Smooth muscle cell of the umbilical artery (primary cell): ENCODE measurements at places on chromosomes 2 and 18. TPM values are rescaled to one million over a fixed set of nuclear protein-coding genes. Genes with fewer than 3 reads are reported as not detected.

The ERMN gene
- under 0.01 and 0.09 TPM in 2 replicates for total RNA-seq

The IL36B gene
- not detected in 2 replicates for total RNA-seq

The HOXD1 gene
- not detected in 2 replicates for total RNA-seq

The NT5C1B gene
- total RNA-seq = not detected in 2 replicates

The CFLAR gene
- 91.2 and 126 TPM in 2 replicates for total RNA-seq

The FSIP2 gene
- 0.05 TPM in 1 of 2 replicates, not detected in the other for total RNA-seq

The TMEM163 gene
- total RNA-seq = not detected in 2 replicates

The NDUFAF7 gene
- total RNA-seq = 17.5 and 18.3 TPM in 2 replicates

The POLE4 gene
- total RNA-seq = 10.1 and 19.3 TPM in 2 replicates

The MZT2B gene
- 66.9 and 144 TPM in 2 replicates for total RNA-seq

The HTR2B gene
- 0.51 and 2.1 TPM in 2 replicates for total RNA-seq

The ZBTB7C gene
- total RNA-seq = not detected in 2 replicates

The CXCR2 gene
- total RNA-seq = not detected in 2 replicates

The KDSR gene
- total RNA-seq = 33.0 and 43.6 TPM in 2 replicates

The RASGRP3 gene
- 0.69 and 1.8 TPM in 2 replicates for total RNA-seq

The CDH19 gene
- total RNA-seq = not detected in 2 replicates

The GALNT3 gene
- total RNA-seq = 1.2 and 5.4 TPM in 2 replicates

The DUSP19 gene
- total RNA-seq = 4.2 and 6.5 TPM in 2 replicates

The MOGAT1 gene
- total RNA-seq = not detected in 2 replicates

The CETN1 gene
- total RNA-seq = not detected in 2 replicates

The IER3IP1 gene
- 22.3 and 24.7 TPM in 2 replicates for total RNA-seq

The APOB gene
- total RNA-seq = under 0.01 TPM in 1 of 2 replicates, not detected in the other

The C2orf81 gene
- 0.30 and 0.78 TPM in 2 replicates for total RNA-seq

The CENPA gene
- total RNA-seq = 0.30 and 4.5 TPM in 2 replicates

The STARD6 gene
- total RNA-seq = not detected in 2 replicates

The OTX1 gene
- total RNA-seq = not detected in 2 replicates

The DNAH6 gene
- total RNA-seq = 0.05 and 0.30 TPM in 2 replicates

The VWA3B gene
- total RNA-seq = 0.09 TPM in 1 of 2 replicates, not detected in the other

The CFAP65 gene
- not detected in 2 replicates for total RNA-seq

The CD8A gene
- not detected in 2 replicates for total RNA-seq

The MYO5B gene
- not detected in 2 replicates for total RNA-seq

The PIGN gene
- total RNA-seq = 38.0 and 43.0 TPM in 2 replicates

The CYS1 gene
- total RNA-seq = under 0.01 and 0.37 TPM in 2 replicates

The SLC4A3 gene
- 2.7 and 6.6 TPM in 2 replicates for total RNA-seq

The RNF103 gene
- 14.5 and 14.6 TPM in 2 replicates for total RNA-seq

The SMYD1 gene
- not detected in 2 replicates for total RNA-seq

The CSRNP3 gene
- 2.7 and 3.9 TPM in 2 replicates for total RNA-seq
